ENCODE measurements at places on chromosomes 2 and 18.

- DNase-seq: no peak
These were observed 481 bp downstream of the DCDC2C start for GRCh38 chr2:3703757-3704355.

DNA sequence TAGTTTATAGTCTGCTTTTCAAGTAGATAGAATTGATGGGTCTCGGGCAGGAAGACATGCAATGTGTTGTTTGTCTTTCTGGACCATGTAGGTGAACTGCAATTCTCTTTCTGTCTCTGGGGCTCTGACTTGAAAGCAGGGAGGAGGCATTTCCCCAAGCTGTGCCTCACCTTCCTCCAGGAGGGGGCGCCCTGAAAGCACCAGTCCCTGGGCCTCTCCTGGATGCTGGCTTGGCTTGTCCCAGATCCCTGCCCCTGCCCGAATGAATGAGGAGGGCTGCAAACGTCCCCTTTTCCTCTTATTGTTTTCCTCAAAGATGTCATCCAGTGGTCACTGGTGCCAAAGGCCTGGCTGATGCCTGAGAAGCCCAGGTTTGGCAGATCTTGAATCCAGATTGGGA is 270.6 kb downstream of the CELF4 start:
- DNase-seq: peak; percentile 52

DNA sequence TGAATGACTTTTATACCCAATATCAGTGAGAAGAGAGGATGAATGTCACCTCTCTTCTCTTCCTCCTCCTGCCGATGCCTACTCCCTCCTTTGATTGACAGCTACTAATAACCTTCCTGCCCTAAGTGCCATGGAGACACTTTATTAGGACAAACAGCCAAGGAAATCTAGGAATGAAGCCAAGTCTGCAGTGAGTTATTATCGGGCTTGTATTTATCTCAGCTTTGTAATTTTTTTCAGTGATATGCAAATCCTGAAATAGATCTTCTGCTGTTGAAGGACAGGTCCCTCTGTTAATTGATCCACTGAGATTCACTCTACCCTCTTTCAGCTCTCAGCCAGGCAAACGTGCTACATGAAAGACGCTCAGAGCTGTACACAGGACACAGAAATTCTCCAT is 686.7 kb downstream of the TMEM182 start:
- DNase-seq: no peak

DNA sequence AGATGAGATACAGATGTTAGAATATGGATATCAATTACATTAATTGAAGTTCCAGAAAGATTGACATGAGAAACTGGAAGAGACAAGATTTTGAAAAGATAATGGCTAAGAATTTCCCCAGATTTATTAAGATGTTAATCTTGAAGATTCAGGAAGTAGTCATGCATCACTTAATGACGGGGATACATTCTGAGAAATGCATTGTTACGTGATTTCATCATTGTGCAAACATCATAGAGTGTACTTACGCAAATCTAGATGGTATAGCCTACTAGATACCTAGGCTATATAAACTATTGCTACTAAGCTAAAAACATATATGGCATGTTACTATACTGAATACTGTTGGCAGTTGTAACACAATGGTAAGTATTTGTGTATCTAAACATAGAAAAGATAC is 6.8 kb upstream of the CHMP3 start:
- no peak for DNase-seq

DNA sequence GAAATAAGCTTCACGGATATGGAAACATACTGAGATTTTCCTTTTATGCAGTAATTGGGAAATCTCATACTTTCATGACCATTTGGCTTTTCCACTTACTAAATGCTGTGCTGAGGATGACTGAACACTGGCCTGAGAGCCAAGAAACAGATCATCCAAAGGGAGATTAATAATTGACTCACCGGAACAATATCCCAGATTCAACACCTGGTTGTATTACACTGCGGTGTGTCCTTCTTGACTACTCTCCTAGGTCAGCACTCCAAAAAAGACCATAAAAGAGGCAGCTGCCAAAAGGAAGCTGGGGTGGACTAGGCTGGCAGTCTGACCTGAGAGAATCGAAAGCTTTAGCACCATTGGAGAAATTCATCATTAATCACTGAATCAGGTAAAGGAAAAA is 469.1 kb downstream of the CBLN2 start:
- no peak for DNase-seq

GRCh38 chr2:181574321-181574720 is 82.6 kb downstream of the CERKL start:
- no peak for DNase-seq

DNA sequence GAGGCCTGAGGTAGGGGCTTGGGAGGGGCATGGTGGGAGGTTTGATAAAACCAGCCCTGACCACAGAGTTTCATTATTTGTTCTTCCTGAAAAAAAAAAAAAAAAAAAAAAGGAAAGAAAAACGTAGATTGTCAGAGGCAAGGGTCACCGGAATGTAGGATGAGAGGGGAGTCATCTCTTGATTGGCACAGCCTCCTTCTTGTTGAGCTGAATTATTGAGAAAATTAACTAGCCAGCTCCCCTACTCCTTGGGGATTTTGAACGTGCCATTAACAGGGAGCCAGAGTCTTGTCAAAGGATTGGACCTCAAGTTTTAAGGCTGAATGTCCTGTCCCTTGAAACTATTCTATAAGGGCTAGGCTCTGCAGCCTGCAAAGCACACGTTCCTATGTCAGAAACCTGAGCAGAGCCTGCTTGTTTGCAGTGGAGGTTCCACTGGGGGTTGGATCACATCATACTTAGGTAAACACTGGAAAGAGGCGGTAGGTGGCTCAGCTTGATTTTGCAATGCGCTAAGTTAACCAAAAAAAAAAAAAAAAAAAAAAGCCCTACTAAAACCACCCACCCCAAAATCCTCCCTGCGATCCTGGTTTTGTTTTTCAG is 2.3 kb downstream of the INHBB start:
- no peak for DNase-seq

DNA sequence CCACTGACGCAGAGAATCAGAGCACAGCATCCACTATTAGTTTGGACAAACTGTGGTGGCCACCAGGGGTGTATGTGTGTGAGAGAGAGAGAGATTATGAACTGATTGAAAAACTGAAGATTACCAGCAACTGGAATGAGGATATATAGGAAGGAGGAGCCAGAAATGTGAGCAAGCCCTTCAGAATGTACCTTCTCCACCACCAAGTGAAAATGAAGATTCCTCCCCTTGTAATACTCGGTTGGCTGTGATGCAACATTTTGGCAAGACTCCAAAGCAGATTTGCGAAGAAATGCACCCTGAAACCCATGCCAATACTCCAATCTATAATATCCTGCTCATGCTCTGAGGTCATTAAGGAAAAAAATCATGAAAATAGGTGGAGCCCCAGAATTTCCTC is 121.2 kb upstream of the SLC35G4 start:
- no peak for DNase-seq

DNA sequence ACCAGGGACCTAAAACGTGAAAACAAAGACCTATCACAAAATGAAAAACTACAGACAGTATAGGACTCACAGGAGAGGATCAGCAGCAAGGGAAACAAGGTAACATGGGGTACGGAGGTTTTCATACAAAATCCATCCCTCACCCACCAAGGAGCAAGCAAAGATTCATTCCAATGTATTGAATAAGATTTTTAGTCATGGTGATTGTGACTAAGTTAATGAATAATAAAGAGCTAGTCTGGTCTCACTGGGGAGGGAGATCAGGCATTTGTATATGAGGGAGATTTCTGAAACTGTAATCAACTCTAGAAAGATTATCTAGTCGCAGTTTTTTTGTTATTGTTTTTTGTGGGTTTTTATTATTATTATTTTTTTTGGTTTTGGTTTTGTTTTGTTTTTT is 336.5 kb upstream of the MMADHC start:
- no peak for DNase-seq
